ENCODE measurements at places on chromosomes 6 and 20.

GRCh38 chr6:131096786-131097185 lies 33.7 kb upstream of the EPB41L2 start:
- DNase-seq: no peak

DNA sequence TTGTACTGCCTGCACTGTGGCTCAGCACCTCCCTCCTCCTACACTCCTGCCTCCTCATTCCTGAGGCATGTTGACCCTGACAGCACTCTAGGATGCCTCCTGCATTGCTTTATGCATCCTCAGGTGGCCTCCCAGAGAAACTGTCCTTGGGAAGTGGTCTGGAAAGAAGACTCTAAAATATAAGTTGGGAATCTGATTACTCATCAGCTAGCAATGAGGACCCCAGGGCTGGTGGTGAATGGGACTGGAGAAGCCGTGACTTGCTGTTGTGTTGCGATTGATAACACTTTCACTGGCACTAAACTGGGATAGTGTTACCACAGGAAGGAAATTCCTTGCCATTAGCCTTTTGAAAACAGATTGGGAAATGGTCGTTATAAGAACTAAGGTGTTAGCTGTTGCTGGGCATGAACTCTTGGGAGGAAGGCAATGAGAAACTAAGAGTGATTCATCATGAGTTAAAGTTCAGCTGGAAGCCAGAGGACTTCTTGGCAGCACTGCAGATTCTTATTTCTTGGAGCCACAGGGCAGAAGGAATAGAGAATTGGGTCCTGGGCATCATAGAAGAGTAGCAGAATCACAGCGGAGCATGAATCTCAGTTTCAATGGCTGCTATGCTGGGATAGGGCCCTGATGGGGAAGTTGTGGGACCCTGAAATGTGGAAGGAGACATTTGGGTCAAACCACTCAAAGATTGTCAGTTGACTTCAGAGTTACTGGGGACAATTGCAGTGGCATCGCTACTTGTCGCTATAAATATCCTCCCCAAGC lies 10.1 kb upstream of the SIRPD start:
- no peak for DNase-seq

- DNase-seq: peak; percentile 59
Measured at GRCh38 chr6:168132531-168133167, 53.6 kb upstream of the FRMD1 start.

- DNase-seq: no peak
Measured at GRCh38 chr6:7086488-7086887, 21.3 kb upstream of the RREB1 start.

DNA sequence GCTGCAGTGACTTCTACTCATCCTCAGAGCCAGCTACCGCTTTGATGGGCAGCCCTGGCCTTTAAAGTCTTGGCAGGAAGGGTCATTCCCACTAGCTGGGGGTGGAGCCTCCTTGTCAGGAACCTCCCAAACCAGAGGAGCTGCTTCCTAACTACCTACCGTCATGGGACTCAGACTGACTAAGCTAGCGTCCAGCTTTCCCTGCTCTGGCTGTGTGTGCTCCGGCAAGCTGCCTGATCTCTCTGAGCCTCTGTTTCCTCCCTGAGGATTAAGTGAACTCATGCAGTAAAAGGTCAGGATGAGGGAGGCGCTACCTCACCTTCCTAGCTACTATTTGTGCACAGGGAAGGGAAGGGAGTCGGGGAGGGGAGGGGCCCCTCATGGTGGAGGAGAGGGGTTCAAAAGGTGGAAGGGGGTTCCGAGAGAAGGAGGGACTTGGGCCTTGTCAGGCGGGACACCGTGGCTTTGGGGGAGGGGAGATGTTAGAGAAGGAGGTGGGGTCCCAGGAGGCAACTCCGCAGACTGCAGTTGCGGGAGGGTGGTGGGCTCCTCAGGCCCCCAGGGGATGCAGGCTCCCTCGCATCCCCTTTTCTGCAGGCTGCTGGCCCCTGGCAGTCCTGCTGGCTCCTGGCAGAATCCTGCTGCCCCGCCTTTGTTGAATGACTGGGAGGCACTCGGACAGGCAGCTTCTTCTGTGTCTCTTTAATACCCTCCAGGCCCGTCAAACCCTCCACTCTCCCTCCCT lies 9.8 kb downstream of the DUSP15 start:
- no peak for DNase-seq

DNA sequence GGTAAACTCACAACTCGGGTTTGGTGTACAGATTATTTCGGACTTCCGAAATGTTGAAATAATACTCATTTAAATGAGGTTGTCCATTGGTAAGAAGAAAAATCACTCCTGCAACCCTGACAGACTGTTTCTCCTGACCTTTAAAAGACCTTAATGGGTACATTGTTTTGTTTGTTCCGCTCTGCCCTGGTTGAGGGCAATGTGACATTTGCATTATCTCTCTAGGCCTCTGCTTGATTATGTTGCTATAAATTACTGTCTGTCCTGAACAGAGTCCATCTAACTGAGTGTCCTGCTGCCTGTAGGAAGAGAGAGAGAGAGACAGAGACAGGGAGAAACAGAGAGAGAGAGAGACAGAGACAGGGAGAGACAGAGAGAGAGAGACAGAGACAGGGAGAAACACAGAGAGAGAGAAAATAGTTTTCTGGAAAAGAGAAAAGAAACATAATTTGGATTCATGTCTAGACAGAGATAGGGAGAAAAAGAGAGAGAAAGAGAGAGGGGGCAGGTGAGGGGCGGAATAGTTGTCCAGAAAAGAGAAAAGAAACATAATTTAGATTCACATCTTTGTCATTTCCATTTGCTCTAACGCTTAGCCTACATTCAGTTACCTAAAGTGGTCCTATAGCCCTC lies 83.2 kb downstream of the SHLD1 start:
- DNase-seq: no peak

DNA sequence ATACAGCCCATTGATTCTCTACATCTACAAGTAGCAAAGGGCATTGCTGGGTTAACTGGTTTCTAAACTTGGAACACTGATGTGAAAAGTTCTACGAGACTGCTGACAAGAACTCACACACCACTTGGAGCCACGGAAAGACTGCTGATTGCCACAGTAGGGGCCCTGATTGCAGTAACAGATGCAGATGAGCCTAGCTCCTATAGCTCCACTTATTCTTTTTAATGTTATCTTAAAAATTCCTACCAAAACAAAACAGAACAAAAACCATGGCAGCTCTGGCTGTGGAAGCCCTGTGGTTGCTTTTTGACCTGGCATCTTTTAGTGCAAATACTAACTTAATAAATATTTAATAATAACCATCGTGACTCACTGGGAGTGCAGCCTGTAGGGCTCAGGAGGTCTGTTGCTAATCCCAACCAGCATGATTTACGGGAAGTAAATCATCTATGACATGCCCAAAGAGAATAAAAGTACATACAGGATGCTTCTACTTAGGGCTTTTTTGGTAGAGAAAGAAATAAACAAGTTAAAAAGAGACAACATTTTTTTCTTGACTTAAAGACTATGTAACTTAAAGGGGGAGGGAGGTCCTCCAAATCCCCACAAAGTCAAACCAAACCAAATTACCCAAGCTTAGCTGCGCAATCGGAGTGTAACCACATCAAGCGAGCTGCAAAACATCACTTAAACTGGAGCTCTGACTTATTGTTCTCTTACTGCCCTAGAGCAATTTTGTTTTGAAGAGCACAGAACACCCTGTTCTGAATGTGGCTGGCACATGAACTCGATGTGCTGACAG lies 87.2 kb downstream of the FKBP5 start:
- peak; percentile 55 for DNase-seq

DNA sequence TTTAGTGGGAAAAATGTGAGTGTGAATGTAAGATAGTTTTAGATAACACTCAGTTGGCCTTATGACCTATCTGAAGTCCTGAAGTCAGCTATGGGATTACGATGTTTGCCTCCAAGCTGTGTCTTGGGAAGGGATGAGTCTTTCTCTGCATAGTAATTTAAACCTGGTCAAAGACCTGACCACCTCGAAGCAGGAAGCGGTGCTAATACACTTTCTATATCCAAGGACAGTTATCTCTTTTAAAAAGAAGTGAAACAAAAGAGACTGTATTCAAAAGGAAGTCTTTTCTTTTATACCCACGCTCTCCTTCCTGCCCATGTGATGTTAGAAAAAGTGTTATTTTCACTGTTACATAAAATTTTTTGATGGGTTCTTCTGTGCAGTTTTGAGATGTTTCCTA lies 94.9 kb downstream of the JARID2 start:
- no peak for DNase-seq

DNA sequence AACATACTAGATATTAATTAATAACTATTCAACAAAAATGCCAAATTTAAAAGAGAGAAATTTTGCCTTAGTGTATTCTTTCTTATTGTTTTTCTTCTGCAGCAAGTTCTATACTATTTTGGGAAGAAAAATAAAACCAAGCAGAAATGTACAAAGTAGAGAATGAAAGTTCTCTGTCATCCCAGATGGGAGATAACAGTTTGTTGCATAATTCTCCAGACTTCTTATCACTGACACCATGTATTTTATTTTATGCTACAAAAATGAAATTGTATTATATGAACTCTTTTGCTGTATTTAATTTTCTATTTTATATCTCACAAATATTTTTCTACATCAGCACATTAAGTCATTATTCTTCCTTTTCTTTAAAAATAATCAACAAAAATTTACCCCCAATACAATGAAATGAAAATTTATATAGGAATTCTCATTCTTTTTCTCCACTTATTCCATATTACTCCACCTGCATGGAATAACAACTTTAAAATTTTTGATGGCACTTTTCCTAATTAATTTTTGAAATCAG lies 18.2 kb downstream of the TMEM244 start:
- no peak for DNase-seq

DNA sequence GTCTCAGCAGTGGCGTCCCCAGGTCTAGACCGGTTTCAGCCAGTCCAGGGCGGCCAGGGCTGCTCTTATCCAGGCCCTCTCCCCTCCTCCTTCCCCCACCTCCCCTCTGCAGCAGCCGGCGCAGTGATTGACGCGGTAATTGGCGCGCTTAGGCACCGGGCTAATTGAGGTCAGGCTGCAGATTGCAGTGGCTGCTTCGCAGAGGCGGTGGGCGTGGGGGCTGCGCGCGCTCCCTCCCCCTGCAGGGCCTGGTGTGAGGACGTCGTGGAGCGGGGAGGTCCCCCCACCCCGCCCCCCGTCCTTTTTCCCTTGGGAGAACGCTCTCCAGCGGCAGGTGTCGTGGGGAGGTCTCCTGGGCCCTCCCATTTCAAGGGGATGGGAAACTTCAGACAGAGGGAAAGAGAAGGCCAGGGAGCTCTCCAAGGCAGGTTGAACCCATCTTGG lies 70.4 kb upstream of the BLCAP start:
- no peak for DNase-seq

DNA sequence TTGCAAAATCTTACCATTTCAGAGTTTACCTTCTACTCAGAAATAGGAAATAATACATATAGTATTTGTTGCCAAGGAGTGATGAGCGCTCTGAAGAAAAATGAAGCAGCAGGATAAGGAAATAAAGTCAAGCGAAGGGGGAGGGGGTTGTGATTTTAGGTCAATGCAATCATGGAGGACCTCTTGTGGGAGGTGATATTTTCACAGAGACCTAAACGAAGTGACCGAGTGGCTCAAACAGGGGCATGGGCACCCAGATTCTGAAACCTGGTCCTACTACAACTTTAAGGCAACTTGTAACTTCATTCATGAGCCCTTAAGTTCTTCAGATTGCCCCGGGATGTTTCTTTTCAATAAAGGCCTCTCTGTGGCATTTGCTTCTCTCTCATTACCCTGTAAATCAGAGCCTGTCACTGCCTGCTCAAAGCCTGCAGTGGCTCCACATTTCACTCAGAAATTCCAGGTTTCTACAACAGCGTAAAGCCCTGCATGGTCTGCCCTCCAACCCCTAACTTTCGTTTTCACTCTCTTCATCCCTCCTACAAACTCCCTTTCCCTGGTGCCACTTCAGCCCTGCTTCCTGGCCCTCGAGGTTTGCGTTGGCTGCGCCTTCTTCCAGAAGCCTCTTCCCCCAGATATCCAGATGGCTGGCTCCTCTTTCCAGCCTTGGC lies 162.7 kb downstream of the TBC1D7 start:
- no peak for DNase-seq

DNA sequence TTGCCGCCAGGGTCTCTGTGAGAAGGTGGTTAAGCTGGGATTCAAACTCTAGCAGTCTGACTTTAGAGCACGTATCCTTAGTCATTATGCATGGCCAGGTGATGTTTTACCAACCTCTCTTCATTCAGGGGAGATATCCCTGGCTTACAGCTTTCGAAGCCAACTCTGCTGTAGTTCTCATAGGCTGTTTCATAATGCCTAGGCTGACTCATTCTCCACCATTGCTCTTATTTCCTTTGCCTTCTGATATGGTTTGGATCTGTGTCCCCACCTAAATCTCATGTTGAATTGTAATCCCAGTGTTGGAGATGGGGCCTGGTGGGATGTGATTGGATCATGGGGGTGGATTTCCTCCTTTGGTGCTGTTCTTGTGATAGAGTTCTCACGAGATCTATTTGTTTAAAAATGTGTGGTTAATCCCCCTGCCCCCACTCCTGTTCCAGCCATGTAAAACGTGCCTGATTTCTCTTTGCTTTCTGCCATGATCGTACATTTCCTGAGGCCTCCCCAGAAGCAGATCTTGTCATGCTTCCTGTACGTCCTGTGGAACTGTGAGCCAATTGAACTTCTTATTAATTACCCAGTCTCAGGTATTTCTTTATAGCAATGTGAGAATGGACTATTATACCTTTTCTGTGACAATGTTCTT lies 94.6 kb upstream of the MAN1A1 start:
- DNase-seq: no peak

- DNase-seq: peak; percentile 88
Measured at GRCh38 chr6:113654396-113654795, 202.7 kb upstream of the MARCKS start.

GRCh38 chr20:18729231-18729825 lies 84.3 kb upstream of the SCP2D1 start:
- DNase-seq: no peak

- DNase-seq: no peak
Measured at GRCh38 chr6:24455061-24455460, 34.3 kb downstream of the GPLD1 start.

GRCh38 chr20:45823949-45824835 lies 2.9 kb downstream of the TNNC2 start:
- no peak for DNase-seq
